Spinal cord (tissue), 10 donors: ENCODE measurements at places on chromosomes 2 and 18.

DNA sequence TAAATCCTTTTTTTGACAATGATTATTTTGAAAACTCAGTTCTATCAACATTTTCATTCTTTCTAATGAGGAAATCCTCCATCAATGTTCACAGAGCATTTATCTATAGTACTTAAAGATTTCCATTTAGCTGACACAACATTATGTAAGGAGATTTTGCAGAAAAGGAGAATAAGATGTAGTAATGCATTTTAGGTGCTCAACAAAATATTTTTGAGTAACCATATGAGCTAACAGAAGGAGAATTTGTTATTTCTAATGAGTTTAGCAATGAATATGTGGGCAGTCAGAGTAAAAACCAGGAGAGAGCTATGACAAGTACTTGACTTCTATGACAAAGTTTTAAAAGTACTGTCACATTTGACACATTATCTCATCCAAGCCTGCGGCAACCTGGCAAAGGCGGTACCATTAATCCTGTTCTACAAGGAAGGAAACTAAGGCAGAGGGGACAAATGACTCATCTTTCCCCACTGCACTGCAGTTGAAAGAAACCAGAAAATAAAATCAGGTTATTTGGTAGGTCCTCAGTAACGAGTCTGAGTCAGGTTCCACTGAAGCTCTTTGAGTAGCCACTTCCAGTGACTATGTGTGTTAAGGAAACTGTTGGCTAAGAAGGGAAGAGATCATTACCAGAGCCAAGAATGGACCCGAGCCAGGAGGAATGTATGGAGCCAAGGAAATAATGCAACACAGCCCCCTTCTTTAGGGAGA is 134.1 kb upstream of the ITGB6 start:
- DNase-seq, result no peak

DNA sequence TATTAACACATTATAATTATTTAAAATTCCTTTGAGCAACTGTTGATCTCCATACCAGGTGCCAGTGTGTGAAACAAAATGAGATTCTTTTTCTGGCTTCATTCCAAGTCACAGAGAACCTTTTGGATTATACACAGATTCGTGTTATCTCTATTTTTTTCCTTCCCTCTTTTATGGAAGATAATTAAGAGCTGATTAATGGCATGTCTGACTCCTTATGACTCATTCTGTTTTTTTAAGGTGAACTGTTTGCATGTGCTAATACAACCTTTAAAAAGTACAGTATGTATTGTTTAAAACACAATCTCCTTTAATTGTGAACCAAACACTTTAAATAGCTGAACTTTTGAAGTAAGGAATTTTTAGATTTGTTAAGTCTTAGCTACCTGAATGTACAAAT is 39.3 kb downstream of the PELI1 start:
- no peak for DNase-seq

- DNase-seq, result no peak
These were observed 620 bp upstream of the RPL37A start for GRCh38 chr2:216498070-216498378.

GRCh38 chr2:17867133-17867532 is 11.3 kb upstream of the KCNS3 start:
- DNase-seq, result no peak

DNA sequence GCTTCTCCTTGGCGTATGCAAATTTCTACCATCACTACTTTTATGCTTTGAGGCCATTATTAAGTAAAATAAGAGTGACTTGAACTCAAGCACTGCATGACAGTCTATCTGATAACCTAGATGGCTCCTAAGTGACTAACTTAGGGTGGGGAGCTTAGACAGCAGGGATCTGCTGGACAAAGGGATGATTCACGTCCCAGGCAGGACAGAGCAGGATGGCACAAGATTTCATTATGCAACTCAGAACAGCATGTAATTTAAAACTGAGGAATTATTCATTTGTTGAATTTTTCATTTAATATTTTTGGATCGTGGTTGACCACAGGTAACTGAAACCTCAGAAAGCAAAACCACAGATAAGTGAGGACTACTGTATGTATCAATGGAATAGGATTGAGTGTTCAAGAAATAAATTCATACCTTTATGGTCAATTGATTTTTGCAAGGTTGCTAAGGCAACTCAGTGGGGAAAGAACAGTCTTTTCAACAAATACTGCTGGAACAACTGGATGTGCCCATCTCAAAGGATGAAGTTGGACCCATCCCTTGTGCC is 115.3 kb downstream of the MBD2 start:
- no peak for DNase-seq

- DNase-seq, result no peak
These were observed 326.3 kb upstream of the MYT1L start for GRCh38 chr2:2657121-2657962.

DNA sequence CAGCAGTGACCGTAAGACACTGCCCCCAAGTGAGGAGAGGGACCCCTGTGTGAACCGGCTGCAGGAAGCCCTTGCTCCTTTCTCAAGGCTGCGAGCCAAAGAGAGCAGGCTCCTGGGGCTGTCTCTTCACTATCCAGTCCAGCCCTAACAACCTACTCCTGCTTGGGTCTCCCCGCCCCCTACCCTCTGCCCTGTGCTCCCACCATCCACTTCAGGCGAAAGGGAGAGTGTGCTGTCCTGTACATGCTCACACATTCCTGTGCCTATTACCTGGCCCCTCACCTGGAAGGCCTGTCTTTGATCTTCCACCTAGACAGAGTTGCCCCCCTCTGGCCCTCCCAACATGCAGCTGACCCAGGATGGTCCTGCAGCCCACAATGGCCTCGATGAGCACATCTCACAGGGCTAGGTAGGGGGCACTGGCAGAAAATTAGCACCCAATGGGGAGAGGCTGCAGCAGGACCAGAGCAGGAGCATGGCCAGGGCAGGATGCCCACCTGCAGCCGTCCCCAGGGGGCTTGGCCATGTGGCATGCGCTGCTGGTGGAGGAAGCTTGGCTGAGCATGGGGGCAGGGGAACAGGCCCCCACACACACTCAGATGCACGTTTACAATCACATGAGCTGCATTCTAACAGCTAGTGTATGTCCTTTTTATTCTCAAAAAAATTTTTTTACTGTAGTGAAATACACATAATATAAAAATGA is 93.5 kb downstream of the POLR1A start:
- no peak for DNase-seq
